ENCODE measurements at places on chromosomes 4 and X.

DNA sequence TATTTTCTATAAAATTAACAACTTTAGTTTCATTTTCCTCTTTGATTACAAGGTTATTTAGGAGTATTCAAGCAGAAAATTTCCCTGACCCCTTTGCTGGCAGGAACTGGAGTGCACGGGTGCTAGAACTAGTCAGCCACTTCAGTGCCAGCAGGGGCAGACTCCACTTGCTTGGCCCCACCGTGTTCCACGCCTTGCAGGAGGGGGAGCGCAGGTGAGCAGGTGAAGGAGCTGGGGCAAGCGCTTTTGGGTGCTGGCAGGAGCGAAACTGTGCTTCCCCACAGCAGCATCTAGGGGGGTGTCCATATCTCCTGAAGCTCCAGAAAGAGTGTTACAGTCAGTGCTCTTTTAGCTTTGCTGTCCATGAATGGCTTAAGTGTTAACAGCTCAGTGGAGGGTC is 45.5 kb downstream of the MID2 start:
- DNase-seq: no peak

DNA sequence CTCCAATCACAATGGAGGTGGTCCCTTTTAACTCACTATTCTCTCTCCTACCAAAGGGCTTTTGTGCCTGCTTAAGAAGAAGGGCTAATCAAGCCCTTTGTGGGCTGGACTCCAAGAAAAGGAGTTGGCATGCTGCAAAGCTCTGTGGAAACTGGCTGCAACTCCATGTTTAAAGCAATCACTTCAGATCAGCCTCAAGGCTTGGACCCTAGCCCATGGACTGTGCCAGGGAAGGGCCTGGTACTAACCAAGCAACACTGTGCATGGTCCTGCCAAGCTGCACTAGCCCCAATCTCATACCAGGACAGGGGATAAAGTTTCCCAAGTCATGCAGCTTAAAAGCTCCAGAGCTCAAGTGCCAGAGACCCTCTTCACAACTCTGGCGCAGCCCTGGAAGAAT is 86.7 kb downstream of the ATP8A1 start:
- peak; percentile 79 for DNase-seq

DNA sequence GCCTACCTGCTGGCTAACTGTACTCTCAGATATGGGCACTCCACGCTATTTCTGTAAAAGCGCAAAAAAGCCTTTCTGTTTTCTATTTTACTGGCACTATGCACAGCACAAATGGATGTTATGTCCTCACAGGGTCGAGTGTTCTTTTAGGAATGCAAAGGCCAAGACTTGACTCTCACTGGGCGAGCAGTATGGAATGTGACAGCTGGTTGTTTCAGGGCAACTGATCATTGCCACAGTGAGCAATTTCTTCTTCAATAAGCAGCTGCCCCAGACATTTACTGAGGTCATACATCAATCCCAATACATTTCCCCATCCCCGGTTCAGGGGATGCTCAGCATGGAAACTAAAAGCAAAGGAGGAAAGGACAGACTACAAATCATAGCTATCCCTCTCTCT is 58.2 kb downstream of the PDE5A start:
- peak; percentile 26 for DNase-seq

- no peak for DNase-seq
These were observed 483.0 kb upstream of the NDST4 start for GRCh38 chr4:115596265-115597001.

DNA sequence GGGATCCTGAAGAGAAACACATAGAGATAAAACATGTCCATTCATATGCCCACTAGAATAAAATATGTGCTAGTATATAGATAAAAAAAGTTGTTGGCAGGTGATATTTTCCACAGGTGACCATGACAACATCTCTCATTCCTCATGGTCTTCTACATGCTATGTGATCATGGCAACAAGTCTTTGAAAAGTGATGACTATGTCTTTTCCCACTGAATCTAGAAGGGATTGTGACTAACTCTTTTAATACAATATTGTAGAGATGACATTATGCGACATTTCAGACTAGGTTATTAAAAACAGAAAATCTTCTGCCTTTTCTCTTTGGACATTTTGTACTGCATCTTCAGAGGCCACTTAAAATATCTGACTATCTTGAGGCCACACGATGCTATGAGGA is 126.0 kb upstream of the GABRA2 start:
- no peak for DNase-seq

- DNase-seq: no peak
These were observed 64.6 kb upstream of the PPP3CA start for GRCh38 chr4:101411926-101412325.

- DNase-seq: peak; percentile 58
These were observed 24.6 kb upstream of the GPR50 start for GRCh38 chrX:151151665-151152267.

DNA sequence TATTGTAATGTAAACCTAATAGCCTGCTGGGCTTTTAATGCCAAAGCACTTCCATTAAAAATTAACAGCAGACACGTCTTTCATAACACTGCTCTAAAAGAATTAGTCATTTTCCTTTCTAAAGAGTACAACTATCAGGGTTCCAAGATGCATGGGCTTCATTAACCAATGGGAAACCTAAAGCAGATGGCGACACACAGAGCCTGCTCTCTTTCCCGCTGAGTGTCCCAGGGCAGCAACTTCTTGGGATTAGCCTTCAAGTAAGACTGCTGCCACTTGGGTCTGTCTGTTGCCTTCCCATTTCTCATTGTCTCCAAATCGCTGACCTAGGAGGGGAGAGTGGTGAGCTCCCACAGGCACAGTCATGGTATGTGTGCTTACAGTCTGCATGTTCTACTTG is 14.0 kb upstream of the PHKA2 start:
- DNase-seq: no peak

DNA sequence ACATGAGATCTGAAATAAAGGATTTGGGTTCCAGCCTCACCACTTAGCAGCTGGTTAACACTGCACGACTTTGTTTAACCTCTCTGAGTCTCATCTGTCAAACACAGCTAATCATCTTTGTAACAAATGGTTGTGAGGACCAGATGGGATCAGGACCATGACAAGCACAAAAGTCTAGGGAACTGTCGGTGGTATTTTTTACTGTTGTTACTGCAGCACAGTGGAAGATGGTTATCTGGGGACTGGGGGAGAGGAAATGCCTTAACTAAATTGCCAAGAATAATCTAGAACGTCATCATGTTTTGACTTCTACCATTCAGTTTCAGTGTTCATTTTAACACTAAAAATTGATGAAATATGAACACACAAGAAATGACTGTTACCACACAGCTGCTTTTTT is 99.5 kb downstream of the ADGRA3 start:
- DNase-seq: no peak

DNA sequence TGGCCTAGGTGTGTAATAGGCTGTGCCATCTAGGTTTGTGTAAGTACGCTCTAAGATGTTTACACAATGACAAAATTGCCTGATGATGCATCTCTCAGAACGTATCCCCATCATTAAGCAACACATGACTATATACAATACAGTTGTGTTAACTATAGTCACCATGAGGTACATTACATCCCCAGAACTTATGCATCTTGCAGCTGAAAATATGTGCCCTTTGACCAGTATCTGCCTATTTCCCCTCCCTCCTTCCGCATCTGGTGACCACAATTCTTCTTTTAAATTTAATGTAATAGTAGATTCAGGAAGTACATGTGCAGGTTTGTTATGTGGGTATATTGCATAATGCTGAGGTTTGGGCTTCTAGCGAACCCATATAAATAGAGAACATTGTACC is 239.8 kb upstream of the IL1RAPL1 start:
- DNase-seq: no peak

DNA sequence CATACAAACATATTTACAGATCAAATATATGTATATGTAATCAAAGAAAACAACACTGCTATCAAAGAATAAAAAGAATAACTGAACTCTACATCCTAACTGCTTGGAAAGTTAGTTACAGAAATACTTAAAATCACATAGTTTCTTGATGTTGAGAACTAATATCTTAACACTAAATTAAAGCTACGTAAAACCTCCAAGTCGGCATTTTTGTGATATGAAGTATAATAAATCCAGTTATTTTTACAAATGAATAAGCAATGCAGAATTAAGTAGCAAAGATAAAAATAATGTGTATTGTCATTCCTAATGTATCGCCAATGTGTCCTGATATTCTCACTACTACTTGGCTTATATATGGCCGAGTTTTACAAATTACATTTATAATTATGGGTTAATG is 68.4 kb downstream of the JADE1 start:
- no peak for DNase-seq

- no peak for DNase-seq
These were observed 16.0 kb downstream of the TBCK start for GRCh38 chr4:106299977-106300376.

DNA sequence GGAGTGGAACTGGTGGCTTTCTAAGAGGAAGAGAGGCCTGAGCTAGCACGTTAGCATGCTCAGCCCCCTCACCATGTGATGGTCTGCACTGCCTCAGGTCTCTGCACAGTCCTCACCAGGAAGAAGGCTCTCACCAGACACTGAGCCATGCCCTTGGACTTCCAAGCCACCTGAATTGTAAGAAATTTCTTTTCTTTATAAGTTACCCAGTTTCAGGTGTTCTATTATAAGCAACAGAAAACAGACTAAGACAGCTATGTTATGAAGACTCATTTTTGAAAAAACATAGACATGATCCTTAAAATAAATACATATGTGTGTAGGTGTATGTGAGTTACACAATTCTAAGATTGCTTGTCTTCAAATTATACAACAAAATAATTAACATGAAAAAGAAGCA is 74.7 kb downstream of the CEP44 start:
- DNase-seq: no peak

- DNase-seq: no peak
These were observed 149.8 kb upstream of the ARHGEF9 start for GRCh38 chrX:63934791-63935190.

DNA sequence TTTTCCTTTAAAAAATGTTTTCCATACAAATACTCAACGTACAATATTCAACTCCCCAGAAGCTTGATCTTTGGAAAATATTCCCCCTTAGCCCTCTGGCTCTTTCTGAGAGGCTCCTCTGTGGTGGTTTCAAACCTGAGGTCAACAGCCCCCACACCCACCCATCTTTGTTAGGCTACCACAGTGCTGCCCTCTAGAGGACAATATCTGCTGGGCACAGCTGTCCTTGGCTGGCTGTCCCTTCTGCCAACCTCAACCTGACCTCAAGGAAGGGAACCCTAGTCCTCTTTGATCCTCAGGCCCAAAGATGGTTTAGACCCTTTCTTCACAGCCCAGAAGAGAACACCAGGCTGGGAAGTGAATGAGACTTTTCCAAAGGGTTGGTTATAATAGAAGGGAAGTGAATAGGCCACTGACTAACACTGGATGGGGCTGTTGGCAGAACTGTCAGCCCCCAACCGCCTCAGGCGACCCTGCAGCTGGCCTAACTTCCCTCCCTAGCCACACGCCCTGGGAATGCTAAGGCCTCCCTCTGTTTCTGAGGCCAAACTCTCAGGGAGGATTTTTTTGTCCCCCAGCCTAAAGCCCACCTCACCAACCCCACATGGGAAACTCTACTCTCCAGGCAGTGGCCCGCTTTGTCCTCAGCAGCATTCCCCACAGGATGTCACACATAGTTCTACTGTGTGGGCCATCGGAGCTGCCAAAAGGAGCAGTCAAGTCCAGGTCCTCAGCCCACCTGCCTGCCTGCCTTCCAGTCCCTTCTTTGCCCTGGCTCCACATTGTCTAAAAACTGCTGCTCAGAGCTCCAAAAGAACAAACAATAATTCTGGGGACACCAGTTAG is 34.3 kb downstream of the NYX start:
- DNase-seq: no peak

DNA sequence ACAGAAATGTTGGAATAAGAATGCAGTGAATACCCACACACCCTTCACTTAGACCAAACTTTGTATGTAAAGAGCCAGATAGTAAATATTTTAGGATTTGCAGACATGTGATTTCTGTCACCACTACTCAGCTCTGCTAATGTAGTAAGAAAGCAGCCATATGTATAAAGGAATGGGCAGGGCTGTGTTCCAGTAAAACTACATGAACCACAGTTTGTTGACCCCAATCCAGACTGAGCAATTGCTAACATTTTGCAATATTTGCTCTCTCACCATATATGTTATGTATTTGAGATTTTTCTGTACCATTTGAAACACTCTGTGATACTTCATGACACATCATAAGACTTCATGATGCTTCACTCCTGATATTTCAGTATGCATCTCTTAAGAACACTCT is 32.0 kb upstream of the TBC1D1 start:
- DNase-seq: no peak

DNA sequence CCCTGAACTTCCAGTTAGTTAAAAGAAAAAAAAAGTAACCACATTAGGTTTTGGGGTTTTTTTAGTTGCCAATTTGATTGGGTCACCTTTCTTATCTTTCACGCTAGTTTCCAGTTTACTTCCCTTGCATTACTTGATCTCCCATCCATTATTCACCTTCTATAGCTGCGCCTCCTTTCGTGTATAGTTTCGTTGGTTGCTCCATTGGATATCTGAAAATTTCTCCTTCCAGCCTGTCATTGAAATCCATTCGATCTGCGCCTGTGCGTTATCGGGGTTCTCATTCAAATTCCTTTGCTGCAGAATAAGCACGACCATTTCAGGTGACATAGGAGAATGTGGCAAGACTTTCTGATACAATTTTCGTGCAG is 764 bp downstream of the TRAPPC11 start:
- DNase-seq: no peak

- peak; percentile 35 for DNase-seq
These were observed 9.1 kb downstream of the ELF2 start for GRCh38 chr4:139167774-139168444.

GRCh38 chr4:186739802-186740434 is 16.3 kb upstream of the FAT1 start:
- DNase-seq: no peak

GRCh38 chr4:150886597-150886996 is 128.5 kb downstream of the LRBA start:
- DNase-seq: no peak

- DNase-seq: peak; percentile 57
These were observed 186.4 kb downstream of the DCLK2 start for GRCh38 chr4:150264595-150265161.

DNA sequence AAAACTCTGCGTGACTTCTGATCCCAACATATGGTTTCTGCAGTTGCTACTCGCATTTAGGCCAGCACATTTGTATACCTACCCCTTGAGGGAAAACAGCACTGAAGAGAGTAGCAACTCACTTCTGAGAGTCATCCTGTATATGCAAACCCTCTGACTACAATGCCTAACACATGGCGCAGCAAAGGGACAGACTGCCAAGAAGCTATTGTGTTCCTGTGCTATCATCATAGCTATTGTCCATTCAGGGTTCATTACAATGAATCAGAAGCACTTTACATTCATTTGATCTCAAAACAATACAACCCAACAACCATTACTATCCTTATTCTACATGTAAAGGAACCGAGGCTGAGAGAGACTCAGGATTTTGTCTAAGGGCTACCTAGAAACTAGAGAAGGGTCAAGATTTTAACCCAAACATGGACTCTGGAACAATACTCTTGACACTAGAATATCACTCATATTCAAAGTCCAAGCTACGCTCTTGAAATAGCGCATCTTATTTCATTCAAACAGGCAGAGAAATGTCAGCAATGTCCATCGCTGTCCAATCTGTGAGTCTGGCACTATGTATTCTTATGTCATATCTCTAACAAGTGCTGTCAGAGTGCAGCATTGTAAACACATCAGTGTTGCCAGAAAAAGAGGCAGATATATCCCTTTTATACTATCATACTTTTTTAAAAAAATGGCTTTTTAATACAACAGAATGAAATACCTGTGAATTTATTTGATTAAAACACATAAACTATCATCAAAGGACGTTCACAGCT is 173.6 kb downstream of the CORIN start:
- no peak for DNase-seq

- DNase-seq: no peak
These were observed 387.9 kb upstream of the RPS6KA3 start for GRCh38 chrX:20654596-20655106.
